ENCODE measurements at places on chromosomes 11 and 22.

- no peak for DNase-seq
Measured at GRCh38 chr11:47392546-47393162, 14.3 kb upstream of the SPI1 start.

DNA sequence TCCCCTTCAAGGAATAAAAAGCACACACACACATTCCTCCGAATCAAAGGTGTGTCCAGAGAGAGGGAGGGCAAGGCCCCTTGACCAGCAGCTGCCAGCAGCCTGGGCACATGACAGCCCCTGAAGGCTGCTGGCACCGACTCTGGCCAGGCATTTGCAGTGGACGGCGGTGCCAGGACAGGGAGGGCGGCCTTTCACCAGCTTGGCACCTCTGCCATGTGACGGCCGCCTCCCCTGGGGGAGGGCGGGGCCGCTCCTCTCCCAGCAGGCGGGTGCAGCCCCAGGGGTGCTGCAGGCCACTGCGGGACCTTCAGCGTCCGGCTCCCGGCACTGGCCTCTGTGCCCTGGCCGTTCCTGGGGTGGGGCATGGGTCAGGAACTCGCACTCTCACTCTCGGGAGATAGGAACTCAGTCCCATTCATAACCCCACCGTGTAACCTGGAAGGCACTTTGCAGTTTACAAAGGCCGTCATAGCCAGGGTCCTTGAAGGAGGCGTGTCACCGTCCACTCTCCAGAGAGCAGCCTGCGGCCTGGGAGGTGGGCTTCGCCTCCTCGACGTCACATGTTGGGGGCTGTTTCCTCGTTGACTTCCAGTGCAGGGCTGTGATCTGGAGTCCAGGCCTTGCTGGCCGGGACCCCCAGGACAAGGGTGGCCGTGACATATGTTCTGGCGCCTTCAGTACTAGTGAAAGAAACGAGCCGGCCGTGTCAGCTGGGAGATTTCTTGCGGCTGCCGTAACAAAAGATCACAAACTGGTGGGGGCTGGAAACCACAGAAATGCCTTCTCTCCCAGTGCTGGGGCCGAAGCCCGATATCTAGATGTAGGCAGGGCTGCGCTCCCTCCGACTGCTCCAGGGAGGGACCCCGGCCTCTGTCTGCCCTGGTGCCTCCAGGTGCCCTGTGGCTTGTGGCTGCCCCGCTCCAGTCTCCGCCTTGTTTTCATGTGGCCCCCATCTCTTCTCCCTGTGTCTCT, 39.9 kb upstream of the SMIM38 start:
- DNase-seq = no peak

DNA sequence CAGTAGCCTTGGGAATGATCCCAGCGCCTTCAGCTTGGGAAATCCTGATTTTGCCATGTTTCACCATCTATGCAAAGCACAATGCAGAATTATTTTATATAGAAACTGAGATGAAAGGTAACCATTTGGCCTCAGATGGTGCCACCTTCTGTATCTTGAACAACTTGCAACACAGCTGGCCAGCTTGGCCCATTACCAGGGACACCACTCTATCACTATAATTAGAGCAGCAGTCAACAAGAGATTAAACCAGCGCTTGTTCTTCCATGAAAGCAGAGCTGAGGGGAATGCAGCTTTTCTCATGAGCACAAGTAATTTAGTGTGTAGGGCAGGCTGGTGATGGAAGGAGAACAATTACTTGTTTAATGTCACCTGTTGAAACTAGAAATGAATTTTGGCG, 6.7 kb upstream of the ZDHHC13 start:
- no peak for DNase-seq

DNA sequence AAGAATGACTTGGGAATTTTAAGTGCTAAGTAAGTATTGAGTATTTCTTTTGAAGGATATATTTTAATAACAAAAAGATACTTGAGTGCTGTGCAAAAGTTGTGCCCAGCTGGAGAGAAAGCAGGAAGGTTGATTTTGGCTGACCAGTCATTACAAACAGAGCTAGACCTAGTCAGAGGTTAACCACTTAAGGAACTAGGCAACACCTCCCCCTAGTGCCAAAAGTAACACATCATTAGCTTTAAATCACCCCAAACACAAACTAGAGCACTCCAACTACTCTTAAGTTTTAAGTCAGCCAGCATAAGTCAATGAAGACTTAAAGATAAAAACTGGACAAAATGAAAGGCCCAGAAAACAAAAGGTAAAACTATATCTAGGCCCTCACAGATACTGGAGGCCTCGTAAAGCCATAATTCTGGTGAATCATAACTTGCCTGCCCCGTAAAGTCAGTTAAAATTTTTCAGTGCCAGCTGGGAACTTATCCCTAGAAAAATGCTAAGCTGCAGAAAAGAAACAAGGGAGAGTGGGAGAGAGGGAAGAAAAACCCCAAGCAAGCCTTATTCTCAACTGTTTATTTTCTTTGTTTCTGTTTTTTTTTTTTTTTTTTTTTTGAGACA, 4.6 kb downstream of the TMEM9B start:
- no peak for DNase-seq

- no peak for DNase-seq
Measured at GRCh38 chr11:117185736-117186430, 7.3 kb downstream of the SIDT2 start.

DNA sequence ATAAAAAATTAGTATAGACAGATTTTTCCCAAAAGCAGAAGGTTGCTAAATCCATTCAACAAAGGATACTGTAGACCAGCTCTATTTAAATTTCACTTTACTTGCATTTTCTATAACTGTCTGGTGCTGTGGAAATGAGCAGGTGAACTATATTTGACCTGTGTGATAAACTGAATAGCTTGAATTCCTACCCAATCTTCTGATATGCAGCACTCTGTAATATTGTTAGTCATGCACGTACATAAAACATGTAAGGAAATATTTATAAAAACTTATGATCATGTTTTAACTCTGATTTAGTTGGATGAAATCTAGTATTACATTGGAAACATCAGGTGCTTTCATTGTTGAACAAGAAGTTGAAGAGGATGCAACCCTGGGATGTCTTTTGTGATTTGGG, 213.6 kb downstream of the DBX1 start:
- no peak for DNase-seq

DNA sequence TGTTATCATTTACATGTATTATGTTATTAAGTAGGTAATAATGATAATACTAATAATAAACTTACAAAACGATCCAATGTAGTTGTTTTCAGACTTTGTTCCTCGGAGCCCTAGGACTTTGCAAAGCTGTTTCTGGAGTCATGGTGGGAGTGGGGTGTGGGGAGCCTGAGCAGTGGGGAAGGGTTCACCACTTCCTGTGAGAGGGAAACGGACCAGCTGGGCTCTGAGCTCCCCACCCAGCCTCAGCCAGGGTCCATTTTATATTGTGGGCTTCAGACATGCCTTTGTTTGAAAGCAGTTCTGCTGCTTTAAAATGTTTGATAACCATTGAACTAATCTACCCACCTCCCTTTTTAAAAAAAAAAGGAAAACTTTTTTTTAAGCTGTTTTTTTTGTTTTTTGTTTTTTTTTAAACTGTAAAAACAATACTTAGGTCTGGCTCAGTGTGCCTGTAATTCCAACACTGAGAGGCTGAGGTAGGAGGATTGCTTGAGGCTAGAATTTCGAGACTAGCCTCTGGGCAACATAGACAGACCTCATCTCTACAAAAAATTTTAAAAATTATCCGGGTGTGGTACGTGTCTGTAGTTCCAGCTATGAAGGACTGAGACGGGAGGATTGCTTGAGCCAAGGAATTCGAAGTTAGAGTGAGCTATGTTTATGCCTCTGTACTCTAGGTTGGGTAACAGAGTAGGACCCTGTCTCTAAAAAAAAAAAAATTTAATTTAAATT, 7.0 kb downstream of the SERPING1 start:
- DNase-seq = no peak

- DNase-seq = no peak
Measured at GRCh38 chr22:17829695-17830042, 55.4 kb upstream of the BID start.

- DNase-seq = no peak
Measured at GRCh38 chr22:39459681-39460080, 2.9 kb downstream of the MGAT3 start.

DNA sequence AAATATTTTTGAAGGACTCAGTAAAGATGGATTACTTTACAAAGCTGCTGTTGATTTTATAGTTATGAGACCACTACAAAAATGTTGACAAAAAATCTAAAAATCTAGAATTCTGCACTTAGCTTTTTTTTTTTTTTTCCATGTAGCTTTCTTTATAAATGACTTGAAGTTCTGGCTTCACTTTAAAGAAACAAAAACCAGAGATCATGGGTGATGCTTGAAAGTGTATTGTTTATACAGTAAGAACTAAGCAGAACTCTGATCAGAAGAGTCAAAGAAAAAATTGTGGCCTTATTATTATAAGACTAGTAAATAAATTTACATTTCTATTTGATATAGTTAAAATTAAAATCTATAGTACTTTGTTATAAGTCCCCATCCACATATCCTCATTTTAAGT, 301.7 kb downstream of the BLID start:
- no peak for DNase-seq

DNA sequence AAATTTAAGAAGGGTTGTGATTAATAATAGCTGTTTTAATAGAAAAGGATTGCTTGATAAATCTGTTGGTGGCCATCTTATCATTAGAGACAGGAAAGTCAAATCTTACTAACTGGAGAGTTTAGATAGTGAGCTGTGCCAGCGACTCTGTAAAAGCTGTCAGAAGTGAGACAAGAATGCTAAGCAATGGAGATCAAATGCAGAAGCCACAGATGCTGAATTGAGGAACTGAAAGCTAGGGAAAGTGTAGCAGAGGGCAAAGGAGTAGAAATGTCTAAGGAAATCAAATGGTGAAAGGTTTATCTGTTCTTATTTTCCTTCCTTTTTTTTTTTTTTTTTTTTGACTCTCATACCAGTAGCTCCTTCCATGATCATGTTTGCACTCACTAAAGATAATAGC, 13.7 kb downstream of the MS4A13 start:
- DNase-seq = no peak

GRCh38 chr22:17368554-17369438, 464 bp upstream of the CECR2 start:
- peak; percentile 60 for DNase-seq

GRCh38 chr11:35420371-35420770, 1.0 kb upstream of the SLC1A2 start:
- no peak for DNase-seq
